Activated naive CD4-positive, alpha-beta T cell treated with Interleukin-2 at 50 U/mL for 16 hours (primary cell): ENCODE measurements at places on chromosomes 4 and X.

- no peak for DNase-seq
Observed at GRCh38 chr4:15197005-15197404, 194.7 kb downstream of the CPEB2 start.

DNA sequence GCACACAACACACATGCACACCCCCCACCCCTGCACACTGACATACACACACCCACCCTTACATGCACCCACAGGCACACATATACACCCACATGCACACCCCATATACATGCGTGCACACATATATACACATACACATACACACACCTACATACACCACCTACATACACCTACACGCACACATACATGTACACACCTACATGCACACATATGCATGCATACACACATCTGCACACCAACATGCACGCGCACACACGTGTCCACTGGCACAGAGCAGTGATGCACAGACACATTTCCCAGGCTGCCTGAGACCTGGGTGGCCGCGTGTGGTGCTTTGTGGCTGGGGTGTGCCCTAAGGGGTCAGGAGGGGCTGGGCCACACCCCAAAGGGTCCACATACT, 31.7 kb downstream of the FGFRL1 start:
- no peak for DNase-seq

DNA sequence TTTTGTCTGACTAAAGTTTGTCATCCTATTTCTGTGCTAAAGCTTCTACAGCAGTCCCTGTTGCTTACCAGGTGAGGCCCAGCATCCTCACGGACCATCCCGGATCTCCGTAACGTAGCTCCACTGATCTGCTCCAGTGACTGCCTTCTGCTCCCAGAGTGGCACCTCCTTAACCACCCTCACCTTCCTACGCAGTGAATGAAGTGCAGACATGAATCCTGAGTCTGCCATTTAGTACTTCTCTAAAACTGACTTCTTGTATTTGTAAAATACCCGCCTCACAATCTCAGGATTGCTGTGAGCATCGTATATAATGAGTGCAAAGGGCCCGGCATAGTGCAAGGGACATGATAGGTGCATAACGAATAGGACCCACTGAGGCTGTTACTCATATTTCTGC, 27.7 kb upstream of the ACSL1 start:
- DNase-seq = no peak

GRCh38 chr4:110008540-110008939, 95.9 kb downstream of the EGF start:
- no peak for DNase-seq

DNA sequence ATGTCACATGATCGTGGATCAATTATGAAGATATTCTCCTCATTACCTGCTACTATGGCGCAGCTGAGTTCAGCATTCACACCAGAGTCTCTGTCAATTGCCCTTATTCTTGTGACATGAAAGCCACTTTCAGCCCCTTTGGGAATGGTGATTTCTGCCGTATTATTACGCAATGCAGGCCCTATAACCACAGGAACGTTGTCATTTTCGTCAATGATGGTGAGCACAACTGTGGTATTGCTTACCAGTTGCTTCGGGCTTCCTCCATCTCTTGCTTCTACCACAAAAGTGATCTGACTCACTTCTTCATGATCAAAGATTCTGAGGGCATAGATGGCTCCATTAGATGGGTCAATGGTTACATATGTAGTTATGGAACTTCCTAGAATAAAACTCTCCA, 2.1 kb downstream of the PCDH18 start:
- DNase-seq = no peak

DNA sequence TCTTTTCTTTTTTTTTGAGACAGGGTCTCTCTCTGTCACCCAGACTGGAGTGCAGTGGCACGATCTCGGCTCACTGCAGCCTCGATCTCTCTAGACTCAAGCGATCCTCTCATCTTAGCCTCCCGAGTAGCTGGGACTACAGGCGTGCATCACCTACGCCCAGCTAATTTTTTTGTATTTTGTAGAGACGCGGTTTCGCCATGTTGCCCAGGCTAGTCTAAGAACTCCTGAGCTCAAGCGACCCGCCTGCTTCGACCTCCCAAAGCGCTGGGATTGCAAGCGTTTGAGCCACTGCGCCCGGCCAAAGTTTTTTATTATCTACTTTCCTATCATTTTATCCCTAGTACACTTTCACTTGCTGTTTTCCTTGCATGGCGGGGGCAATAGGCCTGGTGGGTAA, 1.4 kb downstream of the UBA6 start:
- no peak for DNase-seq

DNA sequence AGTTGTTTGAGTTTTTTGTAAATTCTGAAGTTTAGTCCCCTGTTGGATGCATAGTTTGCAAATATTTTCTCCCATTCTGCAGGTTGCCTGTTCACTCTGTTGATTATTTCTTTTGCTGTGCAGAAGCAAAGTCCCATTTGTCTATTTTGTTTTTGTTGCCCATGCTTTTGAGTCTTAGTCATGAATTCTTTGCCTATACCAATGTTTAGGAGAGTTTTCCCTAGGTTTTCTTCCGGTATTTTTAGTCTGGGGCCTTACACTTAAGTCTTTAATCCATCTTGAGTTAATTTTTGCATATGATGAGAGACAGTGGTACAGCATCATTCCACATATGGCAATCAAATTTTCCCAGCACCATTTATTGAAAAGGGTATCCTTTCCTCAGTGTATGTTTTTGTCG, 405.8 kb upstream of the RPS6KA3 start:
- DNase-seq = no peak

DNA sequence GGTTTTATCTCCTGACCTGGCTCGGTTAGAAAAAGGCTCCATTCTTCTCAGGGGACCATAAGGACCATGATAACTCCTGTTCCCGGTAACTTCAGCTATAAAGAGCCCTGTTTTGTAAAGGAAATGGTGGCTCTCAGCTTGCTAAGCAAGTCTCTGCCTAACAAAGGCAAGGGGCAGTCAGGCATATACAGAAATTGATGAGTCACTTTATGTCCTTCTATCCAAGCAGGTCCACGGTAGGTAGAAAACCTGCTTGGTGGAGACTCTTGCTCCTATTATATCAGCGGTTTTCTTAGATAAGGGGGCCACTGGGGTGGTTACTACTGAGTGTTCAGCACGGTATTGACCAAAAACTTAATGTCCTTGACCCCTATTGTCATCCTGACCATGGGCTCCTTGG, 203.0 kb upstream of the KLF8 start:
- DNase-seq = no peak

GRCh38 chr4:79875344-79875899, 197.6 kb downstream of the ANTXR2 start:
- no peak for DNase-seq

GRCh38 chr4:107916623-107917022, 14.7 kb upstream of the CYP2U1 start:
- no peak for DNase-seq

DNA sequence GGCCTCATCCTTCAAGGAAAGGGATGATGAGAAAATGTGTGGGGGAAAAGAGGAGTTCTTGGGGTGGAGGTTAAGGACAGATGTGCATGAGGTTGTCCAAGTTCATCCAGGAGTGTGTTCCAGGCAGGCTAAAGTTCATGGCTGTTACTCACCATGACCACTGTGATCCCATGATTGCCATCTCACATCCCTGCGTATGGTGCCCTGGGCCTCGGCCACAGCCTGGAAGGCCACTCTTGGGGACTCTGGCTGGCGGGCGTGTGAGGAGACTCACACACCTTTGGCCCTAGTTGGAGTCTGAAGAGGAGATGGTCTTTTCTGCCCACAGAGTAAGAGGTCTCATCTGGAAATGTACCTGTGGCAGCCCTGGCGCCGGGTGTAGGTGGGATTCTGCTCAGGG, 7.4 kb upstream of the LOC101059915 start:
- DNase-seq = no peak

GRCh38 chr4:169665046-169665737, 44.8 kb downstream of the CLCN3 start:
- no peak for DNase-seq
